ENCODE measurements at places on chromosomes 2 and 18. TPM values are rescaled to one million over a fixed set of nuclear protein-coding genes. Genes with fewer than 3 reads are reported as not detected.

- H3K4me3 ChIP-seq: no peak overlapping the region
- no peaks in the 10 kb centered on the region for H3K27me3 ChIP-seq
- no peaks in the 10 kb centered on the region for H3K36me3 ChIP-seq
Observed at GRCh38 chr2:109244304-109244582, 115.2 kb downstream of the SH3RF3 start.

- no peak overlapping the region for H3K4me3 ChIP-seq
- H3K36me3 ChIP-seq: no peaks in the 10 kb centered on the region
- DNase-seq: no peak
- H3K4me1 ChIP-seq: peaks cover 5% of the 10 kb centered on the region
- no peak overlapping the region for H3K27ac ChIP-seq
Observed at GRCh38 chr2:85395912-85396475, 14.2 kb downstream of the CAPG start.

The RSAD2 gene
- 9.9 TPM for total RNA-seq

DNA sequence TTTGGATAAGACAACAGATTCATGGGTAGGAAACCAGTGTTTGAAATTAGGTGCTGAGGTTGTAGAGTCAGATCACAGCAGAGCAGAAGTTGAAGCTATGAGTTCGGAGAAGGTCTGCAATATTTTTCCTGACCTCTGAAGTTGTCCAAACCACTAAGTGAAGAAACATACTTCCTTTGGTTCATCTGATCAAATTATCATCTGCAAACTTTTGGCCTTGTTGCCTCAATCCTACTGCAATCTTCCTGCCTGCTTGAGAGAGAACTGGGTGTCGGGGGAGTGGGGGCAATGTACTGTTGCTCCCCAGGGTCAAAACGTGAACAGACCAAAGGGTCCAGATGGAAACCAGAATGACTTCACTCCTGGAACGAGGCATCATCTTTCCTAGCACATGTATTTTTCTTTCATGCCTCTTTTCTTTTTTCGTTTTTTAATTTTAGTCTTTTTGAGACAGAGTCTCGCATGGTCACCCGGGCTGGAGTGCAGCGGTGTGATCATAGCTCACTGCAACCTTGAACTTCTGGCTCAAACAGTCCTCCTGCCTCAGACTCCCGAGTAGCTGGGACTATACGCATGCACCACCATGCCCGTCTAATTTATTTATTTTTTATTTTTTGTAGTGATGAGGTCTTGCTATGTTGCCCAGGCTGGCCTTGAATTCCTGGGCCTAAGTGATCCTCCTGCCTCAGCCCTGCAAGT is 42.7 kb downstream of the RAB31 start:
- H3K36me3 ChIP-seq: no peaks in the 10 kb centered on the region
- no peaks in the 10 kb centered on the region for H3K4me1 ChIP-seq
- H3K27ac ChIP-seq: no peak overlapping the region
- no peaks in the 10 kb centered on the region for H3K27me3 ChIP-seq

DNA sequence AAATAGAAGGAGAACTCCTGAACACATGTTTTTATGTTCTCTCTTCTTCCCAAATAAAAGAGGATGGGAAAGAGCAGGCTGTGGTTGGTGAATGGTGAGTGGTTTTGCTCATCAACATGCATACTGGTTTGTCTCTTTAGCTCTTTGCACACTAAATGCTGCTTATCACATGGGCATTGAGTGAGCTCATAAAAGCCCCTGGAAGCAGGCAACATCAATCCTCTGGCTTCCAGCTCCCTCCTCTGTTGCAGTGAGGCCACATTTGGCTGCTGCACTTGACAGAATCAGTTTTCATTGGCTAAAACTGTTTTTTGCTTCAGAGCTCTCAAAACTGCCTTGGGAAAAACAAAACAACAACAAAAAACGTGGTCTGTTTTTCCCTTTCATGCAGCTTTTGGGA is 1308.2 kb upstream of the NRXN1 start:
- DNase-seq: no peak
- H3K4me3 ChIP-seq: no peak overlapping the region
- H3K4me1 ChIP-seq: no peaks in the 10 kb centered on the region
- H3K27ac ChIP-seq: no peak overlapping the region
- no peaks in the 10 kb centered on the region for H3K27me3 ChIP-seq

DNA sequence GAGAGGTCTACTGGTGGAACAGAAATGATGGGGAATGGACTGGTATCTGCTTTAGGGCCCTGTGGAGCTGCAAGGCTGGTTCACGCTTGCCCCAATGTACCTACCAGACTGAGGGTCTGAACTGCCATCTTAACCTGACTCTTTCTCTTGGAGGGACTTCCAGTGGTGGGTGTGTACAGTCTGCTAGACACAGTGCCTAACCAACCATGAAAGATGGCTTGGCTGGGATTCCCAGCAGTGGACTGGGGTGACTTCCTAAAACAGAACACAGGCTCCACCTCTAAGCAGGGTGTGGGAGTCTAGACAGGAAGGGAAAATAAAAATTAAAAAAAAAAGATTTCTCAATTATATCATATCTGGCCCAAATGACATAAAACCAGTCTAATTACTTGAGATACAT is 25.5 kb upstream of the MYO3B start:
- no peak overlapping the region for H3K27ac ChIP-seq
- H3K36me3 ChIP-seq: no peaks in the 10 kb centered on the region
- no peaks in the 10 kb centered on the region for H3K4me1 ChIP-seq

- no peaks in the 10 kb centered on the region for H3K36me3 ChIP-seq
- no peaks in the 10 kb centered on the region for H3K4me1 ChIP-seq
- no peaks in the 10 kb centered on the region for H3K27me3 ChIP-seq
- DNase-seq: no peak
- H3K4me3 ChIP-seq: no peak overlapping the region
- no peak overlapping the region for H3K27ac ChIP-seq
Observed at GRCh38 chr18:79555885-79556284, 123.7 kb upstream of the CTDP1 start.

DNA sequence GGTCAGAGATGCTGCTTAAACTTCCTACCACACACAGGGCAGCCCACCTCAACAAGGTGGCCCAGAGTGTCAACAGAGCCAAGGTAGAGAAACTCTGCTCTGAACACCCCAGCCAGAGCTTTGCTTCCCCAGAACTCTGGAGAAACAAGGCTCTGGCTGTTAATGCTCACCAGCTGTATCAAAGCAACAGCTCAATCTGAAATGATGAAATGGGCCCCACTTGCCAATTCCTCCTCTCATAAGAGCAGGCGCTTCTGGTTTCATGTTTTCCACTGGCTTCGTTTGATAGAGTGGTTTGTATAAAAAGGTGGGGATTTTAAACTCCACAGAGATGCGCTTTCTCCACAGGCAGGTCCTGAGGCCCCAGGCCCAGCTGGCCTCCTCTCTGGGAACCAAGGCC is 60.9 kb upstream of the TFCP2L1 start:
- H3K27ac ChIP-seq: no peak overlapping the region
- H3K4me3 ChIP-seq: no peak overlapping the region
- no peaks in the 10 kb centered on the region for H3K4me1 ChIP-seq
- H3K36me3 ChIP-seq: peaks cover 33% of the 10 kb centered on the region

Data from activated naive CD4-positive, alpha-beta T cell treated with anti-CD3 and anti-CD28 coated beads for 36 hours (primary cell).